ENCODE measurements at places on chromosomes 13 and 19.

DNA sequence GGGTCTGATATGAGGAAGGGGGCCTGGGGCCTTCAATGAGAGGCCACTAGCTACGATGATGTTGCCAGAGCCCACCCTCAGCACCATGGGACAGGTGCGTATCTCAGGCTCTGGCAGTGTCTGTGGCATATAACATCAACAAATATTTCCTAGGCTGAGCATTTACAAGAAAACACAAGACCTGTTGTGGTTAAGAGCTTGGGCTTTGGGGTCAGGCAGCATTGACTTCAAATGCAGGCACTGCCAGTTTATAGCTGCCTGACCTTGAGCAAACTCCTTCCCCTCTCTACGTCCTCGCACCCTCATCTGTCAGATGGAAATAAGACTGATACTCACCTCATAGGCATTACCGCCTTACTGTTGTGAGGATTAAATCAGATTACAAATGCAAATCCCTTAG is 156.0 kb downstream of the KATNAL1 start:
- DNase-seq, result no peak

- no peak for DNase-seq
Observed at GRCh38 chr13:104634016-104634415, 1567.8 kb upstream of the SLC10A2 start.

DNA sequence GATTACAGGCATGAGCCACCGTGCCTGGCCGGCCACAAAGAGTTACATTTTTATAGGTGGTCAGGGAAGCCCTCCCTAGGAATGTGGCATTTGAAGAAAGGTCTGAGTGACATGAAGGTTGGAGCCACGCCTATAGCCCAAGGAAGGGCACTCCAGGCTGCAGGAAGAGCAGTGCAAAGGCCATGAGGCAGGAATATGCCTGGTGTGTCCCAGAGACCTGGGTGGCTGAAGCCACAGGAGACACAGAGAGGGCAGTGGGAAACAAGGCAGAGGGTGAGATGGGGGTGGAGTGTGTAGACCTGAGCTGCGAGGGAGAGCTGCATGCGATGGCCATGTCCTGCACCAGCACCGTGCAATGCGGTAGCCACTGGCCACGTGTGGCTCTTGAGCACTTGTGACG is 4.9 kb downstream of the PNMA8B start:
- no peak for DNase-seq

GRCh38 chr19:21608571-21608970 is 103.2 kb downstream of the ZNF429 start:
- DNase-seq, result no peak

- no peak for DNase-seq
Observed at GRCh38 chr13:95243207-95243606, 58.0 kb downstream of the ABCC4 start.

Measured in NCI-H510A treated with DMSO at 0.1 percent for 48 hours (cell line).